Activated naive CD4-positive, alpha-beta T cell treated with Interleukin-2 at 50 U/mL for 16 hours (primary cell): ENCODE measurements at places on chromosomes 7 and 10.

GRCh38 chr10:89550509-89550908, 15.1 kb upstream of the SLC16A12 start:
- DNase-seq = no peak

- DNase-seq = no peak
These were observed 197.2 kb downstream of the GALNT17 start for GRCh38 chr7:71329030-71329660.

GRCh38 chr10:97782455-97783228, 10.8 kb upstream of the SFRP5 start:
- no peak for DNase-seq

GRCh38 chr10:23391821-23392220, 47.1 kb upstream of the OTUD1 start:
- DNase-seq = peak; percentile 13

DNA sequence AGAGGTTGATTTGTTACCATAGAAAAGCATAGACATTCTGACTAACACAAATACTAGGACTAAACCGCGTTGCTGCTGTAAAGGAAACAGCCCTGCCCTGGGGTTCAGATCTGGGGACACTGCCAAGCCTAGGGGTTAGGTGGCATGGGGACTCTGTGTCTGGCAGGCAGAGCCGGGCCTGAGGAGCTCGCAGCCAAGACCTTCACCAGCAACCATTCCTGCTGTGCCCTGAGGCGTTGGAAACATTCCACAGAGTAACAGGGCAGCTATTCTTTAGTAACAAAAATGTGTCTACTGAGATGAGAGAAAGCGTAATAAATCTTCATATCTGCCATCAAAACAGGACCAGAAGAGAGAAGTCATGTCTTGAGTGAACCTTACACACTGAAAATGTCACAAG, 280.5 kb downstream of the POM121L12 start:
- no peak for DNase-seq

- DNase-seq = no peak
These were observed 118.2 kb downstream of the CACNA2D1 start for GRCh38 chr7:82325416-82325815.

DNA sequence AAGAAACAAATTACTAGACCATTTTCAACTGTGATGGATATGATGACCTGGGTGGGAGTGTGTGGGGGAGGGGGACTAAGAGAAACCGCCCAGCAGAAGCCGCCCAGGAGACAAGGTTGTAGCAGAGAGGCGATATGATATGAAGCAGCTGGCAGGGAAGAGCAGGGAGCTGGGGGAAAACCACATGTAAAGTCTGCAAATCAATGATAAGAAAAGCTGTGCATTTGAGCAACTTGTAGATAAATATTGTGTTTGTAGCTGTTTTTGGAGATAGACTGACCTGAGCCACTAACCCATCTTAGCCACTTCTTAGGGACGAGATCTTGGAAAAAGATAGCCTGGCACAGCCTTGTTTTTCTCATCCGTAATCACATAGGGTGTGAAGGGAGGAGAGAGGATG, 252.6 kb downstream of the SEC23IP start:
- no peak for DNase-seq

GRCh38 chr10:125551247-125551646, 131.7 kb downstream of the TEX36 start:
- DNase-seq = no peak

- DNase-seq = peak; percentile 40
These were observed 62.0 kb upstream of the NAMPT start for GRCh38 chr7:106346678-106347217.

- DNase-seq = no peak
These were observed 45.0 kb upstream of the GPR37 start for GRCh38 chr7:124810605-124811004.

DNA sequence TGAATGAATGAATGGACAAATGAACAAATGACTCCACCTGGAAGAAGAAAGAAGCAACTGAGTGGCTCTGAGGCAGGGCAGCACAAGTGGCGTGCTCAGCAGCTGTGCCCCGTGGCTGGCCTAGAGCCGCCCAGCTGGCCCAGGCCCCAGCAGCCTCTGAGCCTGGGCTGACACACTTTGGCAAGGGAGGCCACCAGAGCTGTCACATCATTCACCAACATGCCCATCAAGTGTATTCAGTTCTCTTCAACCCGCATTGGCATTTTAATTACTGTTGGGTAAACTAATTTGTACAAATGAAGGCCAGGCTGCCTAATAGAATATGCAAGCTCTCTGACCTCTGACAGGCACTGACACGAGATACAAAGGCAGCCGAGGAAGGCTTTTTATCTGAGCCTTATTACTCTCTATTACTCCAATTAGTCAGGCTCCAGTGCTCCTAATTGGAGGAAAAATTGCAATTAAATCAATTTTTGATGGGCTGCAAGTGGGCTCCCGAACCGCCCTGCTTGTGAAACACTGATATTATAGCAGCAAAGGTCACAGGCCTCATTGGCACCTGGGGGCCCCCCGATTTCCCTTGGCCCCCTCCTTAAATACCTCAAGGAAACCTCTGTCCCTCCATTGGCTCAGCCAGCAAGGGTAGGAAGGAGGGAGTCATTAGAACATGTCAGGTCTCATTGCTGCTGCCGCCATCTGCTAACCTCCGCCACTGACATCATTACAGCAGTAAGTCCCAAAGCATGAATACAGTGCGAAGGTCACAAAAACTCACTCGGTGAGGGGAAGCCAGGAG, 41.9 kb downstream of the DPCD start:
- DNase-seq = no peak

GRCh38 chr7:38554586-38554985, 76.6 kb downstream of the AMPH start:
- no peak for DNase-seq

GRCh38 chr7:50145226-50145625, 52.2 kb upstream of the ZPBP start:
- no peak for DNase-seq

DNA sequence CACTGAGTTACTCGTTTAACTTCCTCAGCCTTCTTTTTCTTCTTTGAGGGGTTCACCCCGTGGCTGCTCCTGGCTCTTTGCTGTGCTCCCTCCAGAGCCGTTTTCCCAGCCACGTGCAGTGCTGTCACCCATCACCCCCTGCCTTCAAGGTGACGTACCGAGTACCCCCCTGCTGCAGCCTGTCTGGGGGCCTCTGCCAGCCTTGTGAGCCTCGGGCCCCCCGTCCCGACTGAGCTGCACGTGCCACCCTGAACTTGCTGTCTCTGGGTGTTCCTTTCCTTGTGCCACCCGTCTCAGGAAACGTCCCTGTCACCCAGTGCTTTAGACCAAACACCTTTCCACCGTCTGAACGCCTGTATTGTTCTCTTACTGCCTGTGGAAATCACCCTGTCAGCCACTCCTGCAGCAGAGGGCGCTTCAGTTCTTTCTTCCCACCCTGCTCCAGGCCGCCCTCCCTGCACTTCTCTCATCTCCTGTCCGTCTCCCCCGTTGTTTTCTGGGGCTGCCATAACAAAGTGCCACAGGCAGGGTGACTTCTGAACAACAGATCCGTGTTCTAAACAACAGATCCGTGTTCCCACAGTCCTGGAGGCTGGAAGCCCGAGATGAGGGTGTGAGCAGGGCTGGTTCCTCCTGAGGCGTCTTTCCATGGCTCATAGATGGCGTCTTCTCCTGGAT, 44.6 kb downstream of the WDR37 start:
- DNase-seq = no peak

- peak; percentile 92 for DNase-seq
These were observed at the start of gene SLF2 for GRCh38 chr10:100912605-100913469. TSS of gene SLF2 (plus strand) at chr10:100912963. CDS start at chr10:100913111, 148 bp downstream.

GRCh38 chr10:70935125-70935625, 46.8 kb upstream of the PCBD1 start:
- DNase-seq = no peak

GRCh38 chr7:83918142-83918541, 269.2 kb upstream of the SEMA3E start:
- no peak for DNase-seq

DNA sequence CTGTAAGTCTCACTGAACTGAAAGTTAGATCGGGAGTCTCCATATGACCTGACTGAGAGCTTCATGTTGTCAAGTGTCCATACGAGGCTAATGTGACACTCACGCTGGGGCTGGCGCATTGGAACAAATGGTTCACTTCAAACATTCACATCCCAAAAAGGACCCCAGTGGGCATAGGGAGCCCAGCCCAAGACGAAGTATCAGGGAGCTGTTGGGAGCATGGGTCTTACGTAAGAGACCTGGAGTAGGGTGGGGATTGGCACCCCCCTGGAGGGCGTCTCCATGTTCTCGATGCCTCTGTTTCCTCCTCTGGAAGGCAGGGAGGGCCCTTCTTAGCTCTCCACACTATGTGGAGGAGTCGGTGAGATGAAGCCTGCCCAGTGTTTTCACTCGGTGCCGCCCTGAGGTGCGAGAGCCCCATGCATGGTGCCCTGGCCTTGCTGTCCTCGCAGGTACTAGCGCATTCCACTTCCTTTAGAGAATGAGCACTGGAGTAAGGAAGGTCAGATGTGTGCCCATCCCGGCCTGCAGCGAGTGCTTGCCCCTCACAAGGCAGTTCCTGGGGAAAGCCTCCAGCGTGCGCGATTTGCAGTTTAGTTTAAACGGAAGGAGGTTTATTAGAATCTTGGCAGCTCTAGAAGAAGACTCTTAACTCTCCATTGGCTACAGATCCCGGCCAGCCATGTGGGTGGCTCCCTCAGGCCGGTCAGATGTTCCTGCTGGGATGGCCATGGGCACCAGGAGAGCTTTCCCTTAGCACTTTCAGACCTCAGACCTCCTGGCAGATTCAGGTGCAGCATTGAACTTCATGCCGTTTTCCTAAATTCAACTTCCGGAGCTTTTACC, 64.4 kb downstream of the PTPRE start:
- no peak for DNase-seq

DNA sequence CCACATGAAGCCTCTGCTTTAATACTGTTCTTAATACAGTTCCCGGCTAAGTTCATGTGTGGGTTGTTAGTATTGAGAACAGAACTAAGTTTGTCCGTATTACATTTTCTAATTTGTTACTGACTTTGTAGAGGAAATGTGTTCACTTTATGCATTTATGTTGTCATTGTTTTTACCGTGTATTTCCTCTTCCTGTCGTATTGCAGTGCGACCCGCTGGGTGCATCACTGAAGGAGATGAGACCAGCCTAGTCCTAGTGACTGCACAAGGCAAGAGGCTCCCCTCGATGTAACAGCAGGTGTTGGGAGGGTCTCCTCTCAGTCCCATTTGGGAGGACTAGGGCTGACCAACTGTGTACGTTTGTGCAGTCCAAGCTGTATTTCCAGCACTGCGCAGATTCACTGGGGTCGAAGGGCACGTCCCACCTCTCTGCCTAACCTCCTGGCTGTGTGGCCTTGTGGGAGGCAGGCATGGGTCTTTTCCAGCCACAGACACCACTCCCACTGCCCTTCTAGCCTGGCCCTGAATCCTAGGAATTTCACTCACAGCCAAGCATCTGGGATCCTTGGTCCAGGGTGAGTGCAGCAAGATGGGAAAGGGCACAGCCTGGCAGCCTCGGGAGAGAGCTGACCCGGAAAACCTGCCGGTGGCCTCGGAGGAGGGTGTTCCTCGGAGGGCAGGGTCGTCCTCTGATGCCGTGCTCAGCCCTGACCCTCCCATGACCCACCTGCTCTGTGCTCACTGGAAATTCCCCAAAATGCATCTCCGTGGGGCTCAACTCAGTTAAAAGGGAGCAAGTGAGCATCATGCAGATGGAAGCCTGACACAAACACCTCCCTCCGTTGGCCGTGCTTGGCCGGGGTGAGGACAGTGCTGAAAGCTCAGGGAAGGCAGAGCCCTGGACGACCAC, 63.9 kb upstream of the FAM20C start:
- no peak for DNase-seq

- DNase-seq = no peak
These were observed 208.4 kb upstream of the LRRTM3 start for GRCh38 chr10:66717231-66717981.

DNA sequence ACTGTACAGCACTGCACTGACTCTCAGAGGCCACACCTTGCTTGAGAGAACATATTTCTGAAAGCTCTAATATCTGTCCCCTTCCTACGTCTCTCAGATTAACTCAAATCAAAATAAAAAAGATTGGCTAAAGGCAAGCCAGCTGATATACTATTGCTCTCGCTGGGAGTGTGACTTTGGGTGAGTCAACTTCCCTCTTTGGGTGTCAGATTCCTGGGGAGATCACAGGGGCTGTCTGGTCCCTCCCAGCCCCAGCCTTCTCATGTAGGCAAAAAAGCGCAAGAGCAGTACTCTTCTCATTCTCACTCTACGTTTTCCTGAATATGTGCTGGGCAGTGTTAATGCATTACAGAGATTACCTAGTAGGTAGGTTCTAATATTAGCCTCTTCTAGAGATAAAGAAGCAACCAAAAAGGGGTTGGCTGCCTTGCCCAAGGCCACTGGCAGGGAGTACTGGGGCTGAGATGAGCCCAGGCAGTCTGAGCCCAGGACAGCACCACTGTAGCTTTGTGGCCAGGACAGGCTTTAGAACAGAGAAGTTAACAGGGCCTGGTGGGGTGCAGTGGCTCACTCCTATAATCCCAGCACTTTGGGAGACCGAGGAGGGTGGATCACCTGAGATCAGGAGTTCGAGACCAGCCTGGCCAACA, 9.1 kb upstream of the DENND2A start:
- DNase-seq = no peak

DNA sequence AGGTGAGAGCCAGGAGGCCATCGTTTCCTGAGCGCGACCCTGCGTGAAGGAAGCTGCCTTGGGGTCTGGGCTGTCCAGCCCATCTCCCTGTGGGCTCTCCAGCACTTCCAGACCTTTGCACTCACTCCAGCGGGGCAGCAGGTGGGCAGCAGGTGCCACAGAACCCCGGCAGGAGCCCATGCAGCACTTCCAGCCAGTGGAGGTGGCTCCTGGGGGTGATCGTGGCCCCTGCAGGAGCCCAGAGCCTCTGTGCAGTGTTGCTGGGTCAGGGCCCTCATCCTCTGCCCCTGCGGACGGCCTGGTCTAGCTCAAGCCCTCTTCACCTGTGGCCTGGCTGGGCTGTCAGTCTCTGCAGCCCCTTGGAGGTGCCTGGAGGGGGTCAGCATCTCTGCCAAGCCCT, 59.9 kb downstream of the PWWP2B start:
- no peak for DNase-seq

GRCh38 chr10:66837335-66837734, 88.5 kb upstream of the LRRTM3 start:
- DNase-seq = no peak

GRCh38 chr10:2933924-2934323, 133.4 kb upstream of the PFKP start:
- no peak for DNase-seq

DNA sequence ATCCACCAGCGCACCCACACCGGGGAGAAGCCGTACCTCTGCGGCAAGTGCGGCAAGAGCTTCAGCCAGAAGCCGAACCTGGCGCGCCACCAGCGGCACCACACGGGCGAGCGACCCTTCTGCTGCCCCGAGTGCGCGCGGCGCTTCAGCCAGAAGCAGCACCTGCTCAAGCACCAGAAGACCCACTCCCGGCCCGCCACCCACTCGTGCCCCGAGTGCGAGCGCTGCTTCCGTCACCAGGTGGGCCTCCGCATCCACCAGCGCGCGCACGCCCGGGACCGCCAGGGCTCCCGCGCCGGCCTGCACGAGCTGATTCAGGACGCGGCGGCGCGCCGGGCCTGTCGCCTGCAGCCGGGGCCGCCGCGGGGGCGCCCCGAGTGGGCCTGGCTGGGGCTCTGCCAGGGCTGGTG, 17.7 kb downstream of the ZNF775 start:
- DNase-seq = no peak

- DNase-seq = no peak
These were observed 571.3 kb downstream of the GLRX3 start for GRCh38 chr10:130707389-130707979.

GRCh38 chr7:50953303-50953702, 170.6 kb upstream of the GRB10 start:
- no peak for DNase-seq
